Stimulated activated naive CD8-positive, alpha-beta T cell treated with anti-CD3 and anti-CD28 coated beads, Interleukin-15, amount 100 ng/mL, for 72 hours (primary cell): ENCODE measurements at places on chromosomes 13 and 19.
A peak's percentile ranks its signal among the peaks of the same experiment; 100 is the strongest.

DNA sequence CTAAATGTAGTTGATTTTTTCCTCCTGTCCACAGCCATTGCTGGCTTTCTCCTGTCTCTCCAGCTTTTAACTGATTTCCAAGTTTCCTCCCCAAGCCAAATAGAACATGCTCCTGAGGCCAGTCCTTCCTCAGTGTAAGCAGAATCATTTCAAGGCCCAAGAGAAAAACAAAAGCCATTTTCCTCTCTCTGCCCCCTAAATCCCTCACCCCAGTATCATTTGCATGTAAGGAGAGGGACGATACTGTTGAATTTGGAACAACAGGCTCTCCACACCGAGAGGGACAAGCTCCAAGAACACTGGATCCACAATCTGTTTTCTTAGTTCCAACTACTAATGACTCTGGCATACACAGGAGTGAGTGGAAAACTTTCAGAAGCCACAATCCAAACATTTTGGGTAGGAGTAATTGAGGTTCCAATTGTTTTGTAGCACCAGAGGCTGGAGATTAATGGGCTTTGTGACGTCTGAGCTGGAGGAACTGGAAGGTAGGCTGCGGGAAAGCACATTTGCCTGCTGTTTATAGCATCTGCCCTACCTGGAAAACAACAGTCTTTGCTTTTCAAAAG lies 156.8 kb downstream of the FLT1 start:
- no peak for DNase-seq

- DNase-seq, result no peak
Measured at GRCh38 chr13:79684371-79684770, 203.4 kb downstream of the NDFIP2 start.

DNA sequence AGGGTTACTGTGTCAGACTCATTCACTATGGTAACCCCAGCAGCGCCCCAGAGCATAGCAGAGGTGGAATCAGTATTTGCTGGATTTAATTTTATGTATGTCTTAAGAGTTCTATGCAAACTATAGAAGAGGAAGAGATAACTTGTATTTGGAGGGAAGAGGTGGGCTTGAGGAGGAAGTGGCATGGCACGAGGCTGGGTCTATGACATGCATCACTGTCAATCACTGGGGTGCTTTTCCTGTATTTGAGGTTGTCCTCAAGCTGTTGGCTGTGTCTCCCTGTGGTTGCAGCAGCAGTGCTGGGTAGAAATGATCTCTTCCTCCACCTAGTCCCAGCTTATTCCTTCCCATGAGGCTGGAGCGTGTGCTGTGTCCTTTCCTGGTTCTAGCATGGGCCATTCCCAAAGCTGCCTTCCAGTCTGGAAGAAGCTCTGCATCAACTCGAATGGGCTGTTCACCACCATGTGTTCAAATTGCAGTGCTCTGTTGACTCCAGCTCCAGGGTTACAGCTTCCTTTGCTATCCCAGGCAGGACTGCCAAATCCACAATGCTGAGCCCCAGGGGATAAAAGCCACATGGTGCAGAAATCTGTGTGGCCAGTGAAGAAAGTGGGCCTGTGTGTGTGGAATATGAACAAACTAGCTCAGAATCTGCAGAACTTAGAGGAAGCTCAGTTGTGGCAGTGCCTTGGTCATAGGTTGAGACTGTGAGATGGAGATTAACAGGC lies 73.1 kb upstream of the MTIF3 start:
- DNase-seq, result no peak

GRCh38 chr19:1324806-1325567 lies 39.3 kb downstream of the EFNA2 start:
- DNase-seq, result peak; percentile 30

DNA sequence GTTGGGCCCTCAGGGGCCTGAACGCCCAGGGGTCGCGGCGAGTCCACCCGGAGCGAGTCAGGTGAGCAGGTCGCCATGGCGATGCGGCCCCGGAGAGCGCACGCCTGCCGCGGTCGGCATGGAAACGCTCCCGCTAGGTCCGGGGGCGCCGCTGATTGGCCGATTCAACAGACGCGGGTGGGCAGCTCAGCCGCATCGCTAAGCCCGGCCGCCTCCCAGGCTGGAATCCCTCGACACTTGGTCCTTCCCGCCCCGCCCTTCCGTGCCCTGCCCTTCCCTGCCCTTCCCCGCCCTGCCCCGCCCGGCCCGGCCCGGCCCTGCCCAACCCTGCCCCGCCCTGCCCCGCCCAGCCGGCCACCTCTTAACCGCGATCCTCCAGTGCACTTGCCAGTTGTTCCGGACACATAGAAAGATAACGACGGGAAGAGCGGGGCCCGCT lies at the start of gene CCNA1:
Gene CCNA1 (plus strand): TSS at position 390 of the 439 bp plus-strand sequence. CDS start 562 bp downstream, outside the sequence.
- DNase-seq, result no peak

- DNase-seq, result no peak
Measured at GRCh38 chr13:77329911-77330584, 3.2 kb upstream of the MYCBP2 start.
